ENCODE measurements at places on chromosomes 5 and 9. TPM values are rescaled to one million over a fixed set of nuclear protein-coding genes. Genes with fewer than 3 reads are reported as not detected.

CXCL14 gene
- total RNA-seq = not detected

CPLANE1 gene
- 30.8 TPM for total RNA-seq

GADD45G gene
- 0.53 TPM for total RNA-seq

MINAR2 gene
- not detected for total RNA-seq

FAM78A gene
- 4.7 TPM for total RNA-seq

PCDHAC1 gene
- total RNA-seq = under 0.01 TPM

MLANA gene
- not detected for total RNA-seq

SLC23A1 gene
- not detected for total RNA-seq

SPINK6 gene
- not detected for total RNA-seq

NEURL1B gene
- total RNA-seq = 0.40 TPM

SEC61B gene
- total RNA-seq = 106 TPM

GAPVD1 gene
- 96.2 TPM for total RNA-seq

SPINK13 gene
- not detected for total RNA-seq

C9 gene
- 0.13 TPM for total RNA-seq

CBY3 gene
- not detected for total RNA-seq

ARSI gene
- total RNA-seq = not detected

CRB2 gene
- total RNA-seq = not detected

IFNE gene
- 5.5 TPM for total RNA-seq

TICAM2 gene
- 3.4 TPM for total RNA-seq

SCGB3A2 gene
- total RNA-seq = not detected

AFAP1L1 gene
- 102 TPM for total RNA-seq

IER5L gene
- 5.5 TPM for total RNA-seq

TXNDC8 gene
- not detected for total RNA-seq

FOXD4L3 gene
- 0.27 TPM for total RNA-seq

CNOT8 gene
- total RNA-seq = 77.0 TPM

EPB41L4A gene
- total RNA-seq = 26.1 TPM

All from thoracic aorta endothelial cell (primary cell).